Left cardiac atrium (tissue), 4 donors: ENCODE measurements at places on chromosomes 12 and 14. TPM values are rescaled to one million over a fixed set of nuclear protein-coding genes. Genes with fewer than 3 reads are reported as not detected.
A peak's percentile ranks its signal among the peaks of the same experiment; 100 is the strongest.

DNA sequence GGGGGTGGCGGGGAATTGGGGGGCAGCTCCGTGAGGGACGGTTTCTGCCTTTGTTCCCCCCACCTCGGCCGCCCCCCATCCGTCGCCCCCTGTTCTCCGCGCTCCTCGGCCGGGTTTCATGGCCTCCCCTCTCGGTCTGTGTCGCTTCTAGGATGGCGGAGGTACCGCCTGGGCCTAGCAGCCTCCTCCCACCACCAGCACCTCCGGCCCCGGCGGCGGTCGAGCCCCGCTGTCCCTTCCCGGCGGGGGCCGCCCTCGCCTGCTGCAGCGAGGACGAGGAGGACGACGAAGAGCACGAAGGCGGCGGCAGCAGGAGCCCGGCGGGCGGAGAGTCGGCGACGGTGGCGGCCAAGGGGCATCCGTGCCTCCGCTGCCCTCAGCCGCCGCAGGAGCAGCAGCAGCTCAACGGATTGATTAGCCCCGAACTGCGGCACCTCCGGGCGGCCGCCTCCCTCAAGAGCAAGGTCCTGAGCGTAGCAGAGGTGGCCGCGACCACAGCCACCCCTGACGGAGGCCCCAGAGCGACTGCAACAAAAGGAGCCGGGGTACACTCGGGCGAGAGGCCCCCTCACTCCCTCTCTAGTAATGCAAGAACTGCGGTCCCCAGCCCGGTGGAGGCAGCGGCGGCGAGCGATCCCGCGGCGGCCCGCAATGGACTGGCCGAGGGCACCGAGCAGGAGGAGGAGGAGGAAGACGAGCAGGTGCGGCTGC, 575 bp downstream of the NAA30 start:
- peak; percentile 45 for DNase-seq

DPF3 gene
- total RNA-seq, result 23.3 TPM

DYRK2 gene
- 67.4 TPM for total RNA-seq

C12orf56 gene
- total RNA-seq, result not detected
